Endothelial cell of umbilical vein (primary cell): ENCODE measurements at places on chromosomes 11 and 22.

- no peak for DNase-seq
Observed at GRCh38 chr11:102014756-102015155, 32.5 kb upstream of the CFAP300 start.

GRCh38 chr22:20642668-20643179, 131.2 kb upstream of the SERPIND1 start:
- no peak for DNase-seq

- DNase-seq, result peak; percentile 23
Observed at GRCh38 chr11:86579406-86579731, 93.0 kb downstream of the ME3 start.

GRCh38 chr22:47192651-47193437, 430.4 kb downstream of the TBC1D22A start:
- DNase-seq, result no peak

- no peak for DNase-seq
Observed at GRCh38 chr22:50102946-50103345, 13.1 kb downstream of the MOV10L1 start.

DNA sequence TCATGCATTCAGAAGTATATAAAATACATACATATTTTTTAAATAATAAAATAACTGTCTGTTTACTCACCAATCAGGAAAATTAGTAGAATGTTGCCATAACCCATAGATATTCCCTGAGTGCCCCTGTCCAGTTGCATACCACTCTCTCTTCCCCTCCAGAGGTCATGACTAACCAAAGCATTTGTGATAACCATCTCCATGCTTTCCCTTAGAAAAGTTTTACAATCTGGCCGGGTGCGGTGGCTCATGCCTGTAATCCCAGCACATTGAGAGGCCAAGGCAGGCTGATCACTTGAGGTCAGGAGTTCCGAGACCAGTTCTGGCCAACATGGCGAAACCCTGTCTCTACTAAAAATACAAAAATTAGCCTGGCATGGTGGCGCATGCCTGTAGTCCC, 33.2 kb upstream of the LDHA start:
- no peak for DNase-seq

DNA sequence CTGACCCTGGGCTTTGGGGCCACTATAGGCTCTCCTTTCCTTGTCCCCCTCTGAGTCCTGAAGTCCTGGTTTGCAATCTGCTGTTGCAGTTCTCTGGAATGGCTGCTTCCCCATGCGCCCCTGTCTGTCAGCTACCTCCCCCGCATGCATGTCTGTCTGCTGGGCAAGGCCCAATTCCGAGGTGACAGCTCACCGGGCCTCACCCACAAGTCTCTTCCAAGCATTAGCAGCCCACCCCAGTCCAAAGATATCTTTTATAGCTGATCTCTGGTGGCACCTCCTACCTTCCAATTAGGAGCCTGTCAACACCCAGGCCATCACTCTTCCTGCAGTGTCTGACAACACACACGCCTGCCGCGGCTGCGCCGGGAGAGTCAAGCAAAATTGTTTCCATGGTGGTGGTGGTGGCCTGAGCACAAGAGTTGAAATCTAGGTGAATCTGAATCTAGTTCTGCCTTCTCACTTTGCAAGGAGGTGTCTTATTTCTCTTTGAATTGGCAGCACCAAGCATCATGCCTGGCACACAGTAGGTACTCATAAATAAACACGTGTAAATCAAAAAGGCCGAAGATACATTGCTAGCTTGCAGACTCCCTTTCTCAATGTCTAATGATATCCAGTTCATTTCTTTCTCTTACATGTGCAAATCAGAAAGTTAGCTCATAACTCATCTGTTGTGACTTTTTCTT, 1.2 kb upstream of the LMO2 start:
- DNase-seq, result no peak

DNA sequence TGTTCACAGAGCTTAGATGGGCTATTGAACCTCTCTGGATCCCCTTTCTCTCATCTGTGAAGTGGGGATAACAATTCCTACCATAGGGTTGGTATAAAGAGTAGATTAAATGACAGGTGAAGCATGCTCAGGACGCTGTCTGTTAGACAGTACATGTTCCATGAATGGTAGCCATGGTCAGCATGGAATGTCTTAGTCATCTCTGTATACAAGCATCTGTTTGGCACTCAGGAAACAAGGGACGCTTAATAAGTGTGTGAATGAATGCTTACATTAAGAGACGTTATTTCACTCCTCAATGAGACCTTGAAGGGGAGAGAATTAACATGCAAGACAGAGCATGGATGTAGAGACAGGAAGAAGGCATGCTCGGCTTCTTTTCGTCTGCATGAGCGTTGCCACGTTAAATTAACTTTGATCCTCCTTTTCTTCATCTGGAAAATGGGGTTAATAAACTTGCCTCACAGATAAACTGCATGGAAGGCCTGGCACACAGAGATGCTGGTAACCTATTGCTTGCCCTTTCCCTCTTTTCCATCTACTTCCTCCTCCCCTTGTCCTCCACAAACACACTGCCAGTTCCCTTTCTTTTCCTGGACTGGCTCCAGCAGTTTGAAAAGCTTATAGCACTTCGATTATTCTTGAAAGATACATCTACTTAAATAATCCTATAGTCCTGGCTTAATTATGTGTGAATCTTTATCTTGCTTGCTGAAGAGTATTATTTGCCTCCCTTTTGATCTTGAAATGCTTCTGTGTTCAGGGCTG, 267.2 kb upstream of the MTNR1B start:
- DNase-seq, result no peak

DNA sequence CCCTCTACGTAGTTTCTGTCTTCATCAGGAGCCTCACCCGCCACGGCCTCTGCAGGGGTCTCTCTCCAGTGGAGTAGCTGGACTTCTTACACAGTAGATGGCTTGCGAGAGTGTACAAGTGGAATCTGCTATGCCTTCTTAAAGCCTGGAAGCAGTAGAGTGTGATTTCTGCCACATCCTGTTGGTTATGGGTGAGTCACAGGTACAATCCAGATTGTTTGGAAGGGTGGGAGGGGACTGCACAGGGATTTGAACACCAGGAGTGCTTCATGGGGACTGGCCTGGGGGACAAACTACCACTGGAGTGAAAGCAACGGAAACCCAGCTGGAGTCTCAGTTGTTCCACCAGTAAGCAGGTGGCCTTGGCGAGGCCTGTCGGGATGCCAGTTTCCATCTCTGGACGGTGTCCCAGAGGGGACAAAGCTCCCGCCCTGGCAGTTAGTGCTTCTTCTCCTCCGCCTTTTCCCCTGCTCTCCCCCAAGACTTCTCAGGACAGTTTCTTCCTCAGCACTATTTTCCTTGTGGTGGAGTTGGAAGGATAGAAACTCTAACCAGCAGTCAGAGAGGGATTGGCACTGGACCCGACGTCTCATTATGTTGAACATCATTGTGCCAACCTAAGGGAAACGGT, 85.0 kb upstream of the RCN1 start:
- DNase-seq, result no peak

DNA sequence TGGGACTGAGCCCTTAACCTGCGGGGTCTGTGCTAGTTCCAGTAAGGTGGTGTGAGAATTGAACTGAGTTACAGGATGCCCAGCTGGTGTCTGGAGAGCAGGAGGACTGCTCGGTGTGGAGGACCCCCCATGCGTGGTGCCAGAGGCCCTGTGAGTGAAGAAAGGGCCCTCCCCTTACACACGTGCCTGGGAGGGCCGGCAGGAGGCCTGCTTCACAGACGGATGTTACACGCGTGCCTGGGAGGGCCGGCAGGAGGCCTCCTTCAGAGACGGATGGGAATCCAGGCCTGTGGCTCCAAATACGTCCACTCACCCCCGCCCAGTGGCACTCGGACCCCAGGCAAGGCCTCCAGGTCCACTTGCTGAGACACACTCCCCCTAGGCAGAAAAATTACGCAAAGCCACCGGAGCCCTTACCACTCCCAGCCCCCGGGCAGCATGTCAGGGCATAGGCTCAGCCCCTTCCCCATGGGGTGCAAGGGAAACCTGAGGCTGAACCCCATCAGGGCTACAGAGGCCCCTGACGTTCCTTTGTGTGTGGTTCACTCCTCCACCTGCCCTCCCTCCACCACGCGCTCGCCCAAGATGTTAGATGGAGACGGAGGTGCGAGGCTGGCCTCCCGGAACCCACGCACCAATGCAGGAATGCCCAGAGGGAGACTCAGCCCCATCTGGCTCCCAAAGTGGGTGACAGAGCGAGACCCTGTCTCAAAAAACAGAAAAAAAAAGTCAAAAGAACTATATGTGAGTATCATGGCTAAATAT, 227.8 kb downstream of the BRD1 start:
- no peak for DNase-seq

DNA sequence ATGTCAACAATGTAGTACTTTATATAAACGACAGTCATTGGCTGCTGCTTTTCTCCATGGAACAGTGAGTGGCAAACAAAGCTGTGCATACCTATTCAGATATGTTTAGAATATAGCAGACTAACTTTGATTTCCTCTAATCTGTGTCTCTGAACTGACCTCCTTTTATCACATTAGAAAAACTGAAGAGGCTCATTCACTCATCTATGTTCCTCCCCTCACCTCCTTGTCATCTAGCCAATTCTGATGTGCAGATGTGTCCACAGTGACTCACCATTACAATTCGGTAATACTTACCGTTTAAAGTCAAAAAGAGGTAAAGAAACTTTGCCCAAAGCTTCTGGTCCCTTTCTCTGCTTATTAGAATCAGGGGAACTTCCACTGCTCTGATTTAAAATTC, 51.5 kb upstream of the RPS13 start:
- no peak for DNase-seq

- no peak for DNase-seq
Observed at GRCh38 chr11:67282155-67282875, 6.8 kb upstream of the ANKRD13D start.

DNA sequence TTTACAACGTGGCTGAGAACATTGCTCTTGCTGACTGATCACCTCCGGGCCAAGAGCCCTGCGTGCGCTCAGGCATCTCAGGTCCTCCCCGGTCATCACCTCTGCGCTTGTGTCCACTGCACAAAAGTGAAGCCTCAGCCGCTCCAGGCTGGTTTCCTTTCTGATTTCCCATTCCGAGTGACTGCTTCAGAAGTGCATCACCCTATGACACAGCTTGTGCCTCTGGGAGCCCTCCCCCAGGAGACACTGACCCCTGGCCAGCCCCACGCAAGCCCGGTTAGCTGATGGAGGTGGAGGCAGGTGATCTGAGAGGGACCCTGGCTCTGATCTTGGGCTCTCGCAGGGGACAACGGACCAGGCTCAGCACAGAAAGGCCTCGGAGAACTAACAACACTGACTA, 38.3 kb upstream of the GNB1L start:
- DNase-seq, result no peak

GRCh38 chr22:26226538-26227297, 57.5 kb downstream of the SEZ6L start:
- no peak for DNase-seq

- no peak for DNase-seq
Observed at GRCh38 chr11:119795231-119795630, 66.2 kb upstream of the NECTIN1 start.

- DNase-seq, result no peak
Observed at GRCh38 chr22:27776650-27776958, 25.0 kb downstream of the MN1 start.

GRCh38 chr11:94131718-94132115, 3.1 kb downstream of the PANX1 start:
- peak; percentile 54 for DNase-seq

- DNase-seq, result no peak
Observed at GRCh38 chr11:1948389-1948788, 1.3 kb downstream of the MRPL23 start.

DNA sequence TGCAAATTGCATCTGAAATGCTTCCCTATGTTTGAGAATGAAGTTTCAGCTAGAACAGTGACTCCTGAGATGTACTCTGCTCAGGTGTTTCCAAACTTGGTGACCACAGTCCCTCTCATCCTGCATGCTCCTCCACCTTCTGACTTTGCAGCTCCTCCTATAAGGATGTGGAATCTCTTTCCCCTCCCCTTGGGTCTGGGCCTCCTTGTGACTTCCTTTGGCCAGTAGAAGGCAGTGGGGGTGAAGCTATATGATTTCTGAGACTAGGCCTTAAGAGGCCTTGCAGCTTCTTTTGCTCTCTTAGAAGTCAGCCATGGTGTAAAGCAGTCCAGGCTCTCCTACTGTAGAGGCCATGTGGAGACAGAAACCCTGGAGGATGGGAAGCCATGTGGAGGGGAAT, 50.7 kb downstream of the CSF2RB start:
- no peak for DNase-seq

GRCh38 chr11:28110821-28111200, 2.6 kb downstream of the METTL15 start:
- DNase-seq, result no peak

DNA sequence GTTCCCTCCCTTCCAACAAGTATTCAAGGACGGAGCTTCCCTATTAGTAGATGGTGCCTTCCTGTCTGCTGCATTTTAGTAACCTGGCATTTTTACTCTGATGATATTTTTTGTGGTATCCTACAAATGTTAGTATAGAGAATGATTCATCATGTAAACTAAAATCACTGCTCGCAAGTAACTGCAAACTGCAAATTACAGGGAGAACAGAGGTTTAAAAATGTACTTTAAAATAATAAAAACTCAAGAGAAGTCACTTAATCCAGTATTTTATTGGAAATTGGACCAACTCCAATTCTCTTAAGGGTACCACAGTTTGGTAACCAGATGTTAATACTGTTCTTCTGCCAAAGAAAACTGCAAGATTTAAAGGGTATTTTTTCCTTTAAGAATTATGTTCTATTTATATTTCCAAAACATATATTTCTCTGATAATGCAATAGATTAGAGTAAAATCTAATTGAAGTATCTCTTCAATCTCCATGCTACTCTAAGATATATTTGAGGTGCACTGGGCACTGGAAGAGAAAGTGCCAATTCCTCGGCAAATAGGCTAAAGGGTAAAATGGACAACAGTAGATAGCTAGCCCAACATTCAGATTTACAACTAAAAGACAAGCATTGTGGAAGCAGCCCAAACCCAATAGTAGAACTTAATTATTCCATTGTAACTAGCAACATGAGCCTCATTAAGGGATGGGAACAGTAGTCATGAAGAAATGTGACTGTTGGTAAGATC, 298.0 kb downstream of the TTC28 start:
- no peak for DNase-seq

DNA sequence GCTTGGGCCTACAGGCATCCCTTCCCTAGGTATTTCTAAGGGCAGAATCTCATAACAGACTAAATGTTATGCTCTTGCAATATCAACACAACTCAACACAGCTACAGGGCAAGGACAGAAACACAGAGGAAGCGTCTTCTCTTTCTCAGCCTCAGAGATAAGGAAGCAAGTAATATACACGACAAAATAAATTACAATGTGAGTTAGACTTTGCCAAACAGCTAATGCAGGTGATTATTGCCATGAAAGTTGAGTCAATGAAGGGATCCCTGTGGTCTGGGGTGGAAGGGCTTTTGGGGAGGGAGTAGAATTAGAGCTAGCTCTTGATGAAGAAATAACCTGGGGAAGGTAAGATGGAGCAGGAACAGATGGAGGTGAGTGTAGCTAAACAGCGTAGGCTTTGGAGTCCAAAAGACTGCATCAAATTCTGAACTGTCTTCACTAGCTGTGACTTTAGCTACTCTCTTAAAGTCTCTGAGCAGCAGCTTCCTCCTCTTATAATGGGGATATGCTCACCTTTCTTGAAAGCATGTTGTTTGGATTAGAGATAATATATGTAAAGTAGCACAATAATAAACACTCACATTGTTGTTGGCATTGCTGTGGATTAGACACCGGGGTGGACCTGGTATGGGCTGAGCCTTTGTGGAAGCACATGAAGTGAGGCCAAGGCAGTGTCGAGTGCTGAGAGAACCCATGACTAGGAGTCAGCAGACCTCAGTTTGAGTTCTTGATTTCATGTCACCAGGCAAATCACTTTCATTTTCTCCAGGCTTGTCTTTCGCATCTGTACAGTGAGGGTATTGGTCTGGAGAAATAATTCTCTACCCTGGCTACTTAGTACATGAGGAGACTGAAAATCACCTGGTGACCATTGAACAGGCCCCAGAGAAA, 41.0 kb upstream of the AQP11 start:
- no peak for DNase-seq

- DNase-seq, result no peak
Observed at GRCh38 chr22:16970446-16970845, 37.6 kb downstream of the GAB4 start.
